ENCODE measurements at places on chromosomes 13 and 19. TPM values are rescaled to one million over a fixed set of nuclear protein-coding genes. Genes with fewer than 3 reads are reported as not detected.

DNA sequence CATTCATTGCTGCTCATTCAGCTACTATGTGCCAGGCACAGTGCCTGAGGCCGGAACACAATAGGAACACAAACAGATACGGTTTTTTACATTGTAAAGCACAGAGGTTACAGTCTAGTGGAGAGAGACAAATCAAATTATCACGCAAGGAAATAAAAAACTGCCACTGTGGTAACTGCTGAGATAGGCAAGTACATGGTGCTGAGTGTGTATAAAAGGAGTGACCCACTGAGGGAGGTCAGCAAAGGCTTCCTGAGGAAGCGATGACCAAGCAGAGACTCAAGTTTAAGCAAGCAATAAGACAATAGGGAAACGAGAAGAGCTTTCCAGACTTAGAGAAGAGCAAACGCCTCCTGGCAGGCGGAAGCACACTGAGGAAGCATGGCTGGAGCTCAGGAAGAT, 56.4 kb downstream of the NUFIP1 start:
- H3K27ac ChIP-seq = no peak overlapping the region
- H3K36me3 ChIP-seq = peaks cover 4% of the 10 kb centered on the region
- H3K4me3 ChIP-seq = no peak overlapping the region
- no peaks in the 10 kb centered on the region for H3K4me1 ChIP-seq

GRCh38 chr13:110319774-110320509, 12.9 kb downstream of the COL4A2 start:
- no peak for DNase-seq
- H3K4me3 ChIP-seq = no peak overlapping the region
- H3K27me3 ChIP-seq = no peaks in the 10 kb centered on the region
- peaks cover 6% of the 10 kb centered on the region for H3K4me1 ChIP-seq
- H3K36me3 ChIP-seq = peaks cover 8% of the 10 kb centered on the region

GRCh38 chr19:52114691-52115090, 19.1 kb upstream of the ZNF841 start:
- H3K27me3 ChIP-seq = no peaks in the 10 kb centered on the region
- peaks cover 76% of the 10 kb centered on the region for H3K36me3 ChIP-seq
- no peak for DNase-seq
- no peaks in the 10 kb centered on the region for H3K4me1 ChIP-seq

DNA sequence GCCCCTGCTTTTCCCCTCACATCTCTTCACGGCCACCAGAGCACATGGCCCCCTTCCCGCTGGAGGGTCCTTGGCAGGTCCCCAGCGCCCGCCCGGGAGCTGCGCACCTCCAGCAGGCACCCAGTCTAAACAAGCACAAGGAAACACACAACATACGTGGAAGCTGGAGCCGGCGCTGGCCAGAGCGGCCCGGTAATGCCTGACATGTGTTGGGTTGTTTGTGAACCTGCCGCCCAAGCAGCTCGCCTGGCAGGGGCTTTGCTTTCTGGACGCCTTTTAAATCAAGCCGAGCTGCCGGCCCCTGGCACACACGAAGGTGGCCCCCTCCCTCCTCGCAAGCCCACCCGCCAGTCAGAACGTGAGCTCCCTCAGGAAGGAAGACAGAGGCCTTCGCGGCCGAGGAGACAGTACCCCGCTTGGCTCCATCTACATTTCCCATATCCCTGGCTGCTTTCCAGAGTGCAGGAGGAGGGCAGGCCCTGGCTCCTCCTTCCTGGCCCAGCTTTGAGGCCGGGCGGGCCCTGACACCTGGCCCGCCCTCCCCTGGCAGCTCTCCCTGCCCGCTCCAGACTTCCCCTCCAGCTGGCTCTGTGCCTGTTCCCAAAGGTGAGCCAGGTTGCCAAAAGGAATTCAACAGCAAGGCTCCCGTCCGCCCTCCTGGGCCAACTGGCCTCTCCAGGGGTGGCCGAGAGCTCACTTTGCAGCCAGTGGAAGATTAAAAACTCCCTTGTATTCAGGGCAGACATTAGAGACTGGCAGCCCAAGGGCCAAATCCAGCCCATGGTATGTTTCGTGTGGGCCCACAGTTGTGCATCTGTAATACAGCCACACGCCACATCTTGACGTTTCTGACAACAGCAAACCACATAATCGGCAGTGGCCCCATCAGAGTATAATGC, 28.7 kb downstream of the COMP start:
- no peak for DNase-seq
- no peak overlapping the region for H3K4me3 ChIP-seq
- H3K27ac ChIP-seq = no peak overlapping the region
- H3K4me1 ChIP-seq = no peaks in the 10 kb centered on the region

- H3K27ac ChIP-seq = no peak overlapping the region
- H3K27me3 ChIP-seq = no peaks in the 10 kb centered on the region
- no peaks in the 10 kb centered on the region for H3K4me1 ChIP-seq
- DNase-seq = no peak
- H3K36me3 ChIP-seq = no peaks in the 10 kb centered on the region
- H3K4me3 ChIP-seq = no peak overlapping the region
Observed at GRCh38 chr13:65638572-65639168, 1591.5 kb downstream of the PCDH9 start.

GRCh38 chr13:39913339-39913738, 257.9 kb downstream of the COG6 start:
- H3K4me3 ChIP-seq = no peak overlapping the region
- H3K27ac ChIP-seq = no peak overlapping the region
- no peaks in the 10 kb centered on the region for H3K36me3 ChIP-seq
- no peak for DNase-seq
- peaks cover 8% of the 10 kb centered on the region for H3K4me1 ChIP-seq

GRCh38 chr13:51576754-51577153, 7.5 kb upstream of the WDFY2 start:
- peak overlapping the region; percentile 22 for H3K27ac ChIP-seq
- no peak for DNase-seq
- H3K4me3 ChIP-seq = no peak overlapping the region
- no peaks in the 10 kb centered on the region for H3K36me3 ChIP-seq

GRCh38 chr13:97226788-97227627, 4.9 kb downstream of the MBNL2 start:
- H3K4me1 ChIP-seq = peaks cover 38% of the 10 kb centered on the region
- H3K36me3 ChIP-seq = peaks cover 7% of the 10 kb centered on the region
- peak overlapping the region; percentile 20 for H3K4me3 ChIP-seq
- no peaks in the 10 kb centered on the region for H3K27me3 ChIP-seq
- peak overlapping the region; percentile 22 for H3K27ac ChIP-seq

- H3K4me3 ChIP-seq = no peak overlapping the region
- no peak overlapping the region for H3K27ac ChIP-seq
- H3K4me1 ChIP-seq = peaks cover 1% of the 10 kb centered on the region
- no peak for DNase-seq
- no peaks in the 10 kb centered on the region for H3K27me3 ChIP-seq
- no peaks in the 10 kb centered on the region for H3K36me3 ChIP-seq
Observed at GRCh38 chr13:100564444-100565223, 24.0 kb downstream of the GGACT start.

- H3K36me3 ChIP-seq = peaks cover 14% of the 10 kb centered on the region
- H3K4me1 ChIP-seq = no peaks in the 10 kb centered on the region
- DNase-seq = no peak
- no peak overlapping the region for H3K27ac ChIP-seq
- no peaks in the 10 kb centered on the region for H3K27me3 ChIP-seq
Observed at GRCh38 chr19:4957981-4958380, 10.9 kb upstream of the KDM4B start.

DNA sequence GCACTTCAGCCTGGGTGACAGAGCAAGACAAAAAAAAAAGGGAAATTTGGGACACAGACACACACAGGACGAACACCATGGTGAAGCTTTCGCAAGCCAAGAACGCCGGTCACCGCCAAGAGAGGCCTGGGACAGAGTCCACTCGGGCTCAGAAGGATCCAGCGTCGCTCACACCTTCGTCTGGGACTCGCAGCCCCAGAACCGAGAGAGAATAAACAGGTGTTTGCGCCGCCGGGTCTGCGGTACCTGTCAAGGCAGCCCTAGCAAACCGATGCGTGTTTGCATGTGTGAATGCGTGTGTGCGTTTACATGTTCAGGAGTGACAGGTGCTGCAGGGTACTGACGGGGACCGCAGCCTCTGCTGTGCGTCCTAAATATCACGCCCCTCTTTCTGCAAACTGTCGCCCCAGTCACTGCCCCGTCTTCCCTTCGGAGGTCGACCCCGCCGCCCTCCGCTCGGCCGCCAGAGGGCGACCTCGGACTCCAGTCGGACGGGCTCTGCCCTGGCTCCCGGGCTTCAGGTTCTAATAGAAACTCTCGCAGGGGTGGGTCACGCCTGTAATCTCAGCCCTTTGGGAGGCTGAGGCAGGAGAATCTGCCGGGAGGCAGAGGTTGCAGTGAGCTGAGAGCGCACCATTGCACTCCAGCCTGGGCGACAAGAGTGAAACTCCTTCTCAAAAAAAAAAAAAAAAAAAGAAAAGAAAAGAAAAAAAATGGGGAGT, 11.8 kb upstream of the CSNK1G2 start:
- H3K4me3 ChIP-seq = peak overlapping the region; percentile 41
- H3K27ac ChIP-seq = no peak overlapping the region
- peaks cover 4% of the 10 kb centered on the region for H3K36me3 ChIP-seq
- peaks cover 10% of the 10 kb centered on the region for H3K27me3 ChIP-seq
- peak; percentile 79 for DNase-seq

DNA sequence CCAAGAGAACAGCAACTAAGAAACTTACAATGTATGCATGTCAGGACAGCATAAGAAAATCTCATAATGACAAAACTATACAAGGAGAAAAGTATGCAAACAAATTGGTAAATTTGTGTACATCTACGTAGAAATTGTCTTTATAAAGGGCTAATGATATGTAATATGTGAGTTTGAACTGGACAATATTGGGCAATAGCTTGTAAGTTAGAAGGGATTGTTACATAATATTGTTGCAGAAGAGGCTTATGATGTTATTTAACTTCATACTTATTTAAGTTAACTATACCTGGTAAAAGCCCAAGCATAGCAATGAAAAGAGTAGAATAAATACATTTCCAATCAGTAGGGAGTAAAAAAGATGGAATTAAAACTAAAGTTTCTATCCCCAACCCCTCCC, 134.0 kb downstream of the MAB21L1 start:
- no peaks in the 10 kb centered on the region for H3K36me3 ChIP-seq
- DNase-seq = no peak
- no peak overlapping the region for H3K27ac ChIP-seq
- H3K4me1 ChIP-seq = peaks cover 21% of the 10 kb centered on the region

LILRB2 gene
- not detected for total RNA-seq

ZNF468 gene
- total RNA-seq = 38.8 TPM

ADAMTSL5 gene
- 4.8 TPM for total RNA-seq

GFY gene
- not detected for total RNA-seq

CYP4F8 gene
- not detected for total RNA-seq

ZNF135 gene
- total RNA-seq = 17.3 TPM

TSHZ3 gene
- total RNA-seq = 15.5 TPM

MICU2 gene
- total RNA-seq = 49.4 TPM

Data from progenitor cell of endocrine pancreas (in vitro differentiated cells).